ENCODE measurements at places on chromosomes 3 and 15.

GRCh38 chr3:84108442-84108971 lies 850.3 kb upstream of the CADM2 start:
- no peak for DNase-seq

- DNase-seq: no peak
Observed at GRCh38 chr3:195421400-195421799, 21.4 kb downstream of the ACAP2 start.

- DNase-seq: no peak
Observed at GRCh38 chr3:29137601-29138000, 143.3 kb upstream of the RBMS3 start.

GRCh38 chr15:47652328-47652727 lies 65.0 kb upstream of the SEMA6D start:
- peak; percentile 97 for DNase-seq

DNA sequence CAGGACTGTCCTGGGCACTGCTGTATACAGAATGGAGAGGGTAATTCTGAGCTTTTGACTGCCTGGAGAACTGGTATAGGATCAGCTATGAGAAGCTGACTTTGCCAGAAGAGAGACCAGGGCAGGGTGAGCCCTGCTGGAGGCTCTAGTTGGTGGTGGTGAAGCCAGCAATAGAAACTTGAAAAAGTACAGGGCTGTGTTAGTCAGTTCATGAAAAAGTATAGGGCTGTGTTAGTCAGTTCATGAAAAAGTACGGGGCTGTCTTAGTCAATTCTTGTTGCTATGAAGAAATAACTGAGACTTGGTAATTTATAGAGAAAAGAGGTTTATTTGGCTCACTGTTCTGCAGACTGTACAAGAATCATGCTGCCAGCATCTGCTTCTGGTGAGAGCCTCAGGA lies 63.5 kb upstream of the C2CD4B start:
- no peak for DNase-seq

DNA sequence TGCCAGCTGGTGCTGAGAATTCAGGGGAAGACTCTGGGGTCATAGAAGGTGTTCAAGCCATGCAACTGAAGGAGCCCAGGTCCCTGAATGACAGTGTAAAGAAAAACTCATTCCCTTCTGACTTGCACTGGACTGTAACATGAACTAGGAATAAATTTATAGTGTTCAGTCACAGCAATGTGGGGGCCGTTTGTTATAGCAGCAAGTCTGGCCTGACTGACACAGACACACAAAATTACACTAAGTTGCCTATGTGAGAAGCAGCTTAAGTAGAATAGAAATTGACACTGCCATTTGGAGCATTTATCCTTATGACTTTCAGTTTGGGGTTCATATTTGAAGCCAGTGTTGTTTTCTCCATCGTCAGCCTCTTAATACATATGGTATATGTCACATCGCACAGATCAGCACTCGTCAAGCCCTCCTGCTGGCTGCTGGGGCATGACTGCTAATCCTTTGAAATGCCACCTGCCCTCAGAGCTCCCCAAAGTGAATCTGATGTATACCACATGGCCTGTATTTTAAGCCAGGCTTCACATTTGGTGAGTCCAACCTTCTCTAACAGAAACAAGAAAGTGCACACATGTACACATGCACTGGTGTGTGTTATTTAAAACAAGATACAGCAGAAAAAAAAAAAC lies 17.1 kb upstream of the HEG1 start:
- peak; percentile 86 for DNase-seq

- no peak for DNase-seq
Observed at GRCh38 chr15:96896766-96897165, 566.3 kb downstream of the NR2F2 start.

All from NCI-H82 (cell line).